ENCODE measurements at places on chromosomes 1 and 21. TPM values are rescaled to one million over a fixed set of nuclear protein-coding genes. Genes with fewer than 3 reads are reported as not detected.

- DNase-seq: no peak
These were observed 138.7 kb upstream of the SLC45A1 start for GRCh38 chr1:8179132-8179793.

GRCh38 chr1:98659879-98660278 lies 1.6 kb upstream of the SNX7 start:
- no peak for DNase-seq

CD1B gene
- total RNA-seq: not detected

DNA sequence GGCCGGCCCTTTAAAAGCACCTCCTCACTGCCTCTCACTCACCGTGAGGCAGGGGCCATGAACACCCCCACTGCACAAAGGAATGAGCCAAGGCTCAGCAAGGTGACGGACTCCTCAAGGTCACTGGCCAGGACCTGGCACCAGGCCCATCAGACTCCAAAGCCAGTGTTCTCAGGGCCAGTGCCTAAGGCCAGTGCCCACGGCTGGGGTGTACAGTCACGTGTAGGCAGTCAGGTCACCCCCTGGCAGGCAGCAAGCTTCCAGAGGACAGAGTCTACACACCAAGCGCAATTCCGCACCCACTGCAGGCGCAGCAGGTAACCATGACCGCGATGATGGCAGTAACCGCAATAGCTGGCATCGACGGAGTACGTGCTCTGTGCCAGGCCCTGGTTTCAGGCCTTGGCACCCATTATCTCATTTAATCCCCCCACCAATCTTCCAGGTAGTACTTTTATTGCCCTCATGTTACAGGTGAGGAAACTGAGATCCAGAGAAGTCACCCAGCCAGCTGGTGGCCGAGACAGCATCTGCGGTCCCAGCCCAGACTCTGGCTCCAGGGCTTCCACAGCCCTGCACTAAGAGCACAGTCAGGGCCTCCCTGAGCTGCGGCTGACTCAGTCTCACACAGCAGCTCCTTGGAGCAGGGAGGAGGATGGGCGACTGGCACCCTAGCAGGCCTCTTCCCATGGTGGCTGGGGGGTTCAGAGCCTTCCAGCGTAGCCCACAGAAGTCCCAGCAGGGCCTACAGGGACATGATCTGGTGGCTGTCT lies 27.0 kb downstream of the RAP1GAP start:
- DNase-seq: no peak

VWA5B1 gene
- not detected for total RNA-seq

DNA sequence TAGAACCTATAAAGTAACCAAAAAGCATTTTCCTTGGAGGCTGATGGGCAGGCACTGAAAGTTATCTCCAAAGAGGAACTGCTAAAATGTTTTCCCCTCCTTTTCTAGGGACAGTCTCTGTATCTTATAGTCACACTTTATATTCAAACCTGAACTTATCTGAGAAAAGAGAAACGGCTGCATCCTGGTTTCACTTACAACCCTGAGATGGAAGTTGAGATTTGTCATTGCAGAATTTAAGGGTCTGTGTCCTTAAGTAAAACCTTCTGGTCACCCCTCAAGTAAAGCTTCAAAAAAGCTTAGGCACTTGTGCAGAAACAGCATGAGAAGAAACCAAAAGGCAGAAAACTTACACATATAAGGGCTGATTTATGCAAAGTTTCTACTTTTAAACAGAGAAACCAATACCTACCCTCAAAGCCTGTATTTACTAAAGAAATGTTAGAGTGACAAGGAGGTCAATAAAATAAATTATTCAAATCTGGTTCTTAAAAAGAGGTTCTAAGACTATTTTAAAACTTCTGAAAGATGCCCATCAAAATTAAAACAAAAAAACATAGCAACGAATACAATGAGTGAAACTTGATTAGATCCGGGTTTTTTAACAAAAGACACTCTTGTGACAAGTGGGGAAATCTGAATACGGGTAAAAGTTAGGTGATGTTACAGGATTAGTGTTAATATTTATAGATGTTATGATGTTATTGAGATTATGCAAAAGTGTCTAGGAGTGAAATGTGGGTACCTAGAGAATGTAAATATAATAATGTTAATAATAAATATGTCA lies 9.9 kb downstream of the CD58 start:
- DNase-seq: no peak

DNA sequence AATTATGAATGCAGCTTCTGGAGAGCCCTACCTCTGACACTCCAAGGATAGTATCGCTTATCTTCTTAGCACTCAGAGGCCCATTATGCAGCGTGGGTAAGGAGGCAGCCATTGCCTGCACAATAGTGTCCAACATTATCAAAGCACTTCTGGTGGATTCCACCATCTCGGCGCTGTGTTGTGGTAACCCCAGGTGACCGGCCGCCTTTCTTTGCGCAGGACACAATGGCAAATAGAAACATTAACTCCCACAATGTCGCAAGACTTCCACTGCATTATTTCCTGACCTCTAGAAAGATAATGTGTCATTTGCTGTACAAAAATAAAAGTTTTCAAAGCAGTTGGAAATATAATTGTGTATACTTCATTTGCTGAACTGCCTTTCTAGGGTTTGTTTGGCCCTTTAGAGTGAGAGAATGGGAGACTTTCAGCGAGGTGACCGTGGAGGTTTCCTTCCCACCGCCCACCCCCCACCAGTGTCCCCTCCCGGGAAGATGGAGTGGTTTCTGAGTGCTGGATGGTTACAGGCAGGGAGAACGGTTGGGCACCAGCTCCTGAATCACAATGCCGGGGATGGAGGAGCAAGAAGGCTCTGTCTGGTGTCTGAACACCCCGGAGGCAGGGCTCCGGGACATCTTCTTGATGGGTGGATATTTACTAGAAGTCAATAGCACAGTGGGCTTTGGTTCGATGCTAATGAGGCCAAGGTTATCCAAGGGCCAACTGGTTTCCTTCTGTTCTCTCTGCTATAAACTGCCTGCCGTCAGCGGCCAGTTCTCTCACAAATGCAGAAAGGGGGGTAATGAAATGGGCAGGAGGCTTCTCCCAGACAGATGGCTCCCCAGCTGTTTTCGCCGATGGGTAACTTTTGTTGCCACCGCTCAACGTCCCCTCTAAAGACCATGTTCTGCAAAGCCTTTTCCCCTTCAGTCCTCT lies 215.4 kb upstream of the PROX1 start:
- no peak for DNase-seq

GRCh38 chr21:37058261-37058660 lies 14.6 kb downstream of the PIGP start:
- DNase-seq: no peak

BATF3 gene
- total RNA-seq: not detected

L1TD1 gene
- not detected for total RNA-seq

- DNase-seq: no peak
These were observed 250.0 kb upstream of the NFIA start for GRCh38 chr1:60832367-60832766.

UBASH3A gene
- not detected for total RNA-seq

DNA sequence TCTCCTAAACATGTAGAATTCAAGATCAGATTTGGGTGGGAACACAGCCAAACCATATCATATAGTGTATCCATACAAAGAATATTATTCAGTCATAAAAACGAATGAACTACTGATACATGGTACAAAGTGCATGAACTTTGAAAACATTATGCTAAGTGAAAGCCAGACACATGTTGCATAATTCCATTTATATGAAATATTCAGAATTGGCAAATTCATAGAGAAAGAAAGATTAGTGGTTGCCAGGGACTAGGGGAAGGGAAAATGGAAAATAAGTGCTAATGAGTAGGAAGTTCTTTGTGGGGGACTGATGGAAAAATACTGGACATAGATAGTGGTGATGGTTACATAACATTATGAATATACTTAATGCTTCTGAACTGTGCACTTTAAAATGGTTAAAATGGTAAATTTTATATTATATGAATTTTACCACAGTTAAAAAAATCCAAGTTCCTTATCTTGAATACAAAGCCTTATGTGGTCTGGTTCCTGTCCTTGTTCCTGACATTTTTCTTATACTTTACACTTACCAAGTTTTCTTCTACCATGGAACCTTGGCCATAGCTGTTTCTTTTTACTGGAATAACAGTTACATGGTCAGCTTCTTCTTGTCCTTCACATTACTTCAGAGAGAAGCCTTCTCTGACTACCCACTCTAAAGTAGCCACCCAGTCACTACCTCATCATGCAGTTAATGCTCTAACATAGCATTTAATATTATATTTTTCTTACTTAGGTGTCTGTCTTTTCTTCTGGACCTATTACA lies 64.0 kb downstream of the CCDC18 start:
- no peak for DNase-seq

- DNase-seq: peak; percentile 91
These were observed 1.4 kb upstream of the IRF2BP2 start for GRCh38 chr1:234611225-234611846.

GRCh38 chr1:172907834-172908326 lies 142.9 kb downstream of the TNFSF18 start:
- DNase-seq: no peak

DNA sequence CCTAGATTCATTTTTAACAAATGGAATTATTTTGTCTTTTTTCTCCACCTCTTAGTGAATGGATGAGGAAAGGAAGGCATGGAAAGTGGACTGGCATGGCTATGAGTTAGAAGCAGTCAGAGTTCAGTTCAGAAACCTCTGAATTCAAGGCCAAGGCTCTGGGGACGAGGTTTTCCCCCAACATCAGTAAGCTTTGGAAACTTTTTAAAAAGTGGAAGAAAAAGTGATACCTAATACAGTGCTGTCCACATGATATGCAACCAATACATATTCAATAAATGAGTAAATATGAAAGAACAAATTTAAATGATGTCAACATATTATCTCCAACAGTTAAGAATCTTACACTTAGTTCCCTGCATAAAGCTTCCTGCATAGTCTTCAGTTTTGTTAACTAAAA lies 204.7 kb downstream of the HLX start:
- DNase-seq: no peak

MT1HL1 gene
- total RNA-seq: not detected

- no peak for DNase-seq
These were observed 169.9 kb downstream of the BRINP2 start for GRCh38 chr1:177340601-177341067.

MNDA gene
- not detected for total RNA-seq

DNA sequence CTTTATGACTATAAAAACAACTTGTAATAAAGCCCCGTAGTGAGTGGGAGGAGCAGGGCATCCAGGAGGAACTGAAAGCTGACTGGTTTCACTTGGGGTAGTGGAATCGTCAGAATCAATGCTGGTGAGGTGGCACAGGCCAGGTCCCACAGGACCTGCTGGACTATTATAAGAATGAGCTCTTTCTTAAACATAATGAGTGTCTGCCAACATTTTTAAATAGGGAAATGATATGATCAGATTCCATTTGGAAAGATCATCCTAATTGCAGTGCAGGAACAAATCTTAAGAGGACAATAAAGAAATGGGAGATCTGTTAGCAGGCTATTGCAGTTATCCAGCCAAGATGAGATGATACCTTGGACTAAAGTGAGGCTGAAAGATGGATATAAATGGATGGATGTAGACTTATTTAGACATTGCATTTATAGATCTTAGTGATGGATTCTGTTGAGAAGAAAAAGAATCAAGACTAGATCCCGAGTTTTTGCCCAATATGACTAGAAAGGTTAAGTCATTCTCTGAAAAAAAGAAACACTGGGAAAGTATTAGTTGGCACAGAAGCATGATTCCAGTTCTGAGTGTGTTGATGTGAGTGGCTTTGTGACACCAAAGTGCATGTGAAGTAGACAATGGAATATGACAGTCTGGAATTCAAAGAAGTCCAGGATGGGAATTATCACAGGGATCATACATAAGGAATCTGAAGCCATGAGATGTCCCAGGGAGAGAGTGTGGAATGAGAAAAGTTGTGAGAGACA lies 153.3 kb upstream of the SGIP1 start:
- DNase-seq: no peak

KCNJ9 gene
- not detected for total RNA-seq

DNA sequence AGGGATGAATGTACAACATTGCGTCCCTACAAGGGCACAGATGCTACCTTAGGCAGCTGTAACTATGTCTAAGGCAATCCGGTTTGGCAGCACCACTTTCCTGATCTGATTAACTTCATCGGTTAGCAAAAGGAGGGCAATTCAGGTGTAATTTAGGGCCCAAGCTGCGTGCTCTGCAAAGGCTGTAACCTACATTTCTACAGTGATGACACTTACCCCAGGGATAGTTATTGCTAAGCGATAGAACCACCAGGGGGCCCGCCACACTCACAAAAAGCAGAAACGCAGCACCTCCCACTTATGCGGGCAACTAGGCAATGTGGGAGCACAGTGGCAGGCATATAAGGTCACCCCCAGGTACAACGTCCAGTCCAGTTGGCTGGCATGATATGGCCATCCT lies 113.5 kb downstream of the GDAP2 start:
- DNase-seq: no peak

KRTAP21-2 gene
- not detected for total RNA-seq

DNA sequence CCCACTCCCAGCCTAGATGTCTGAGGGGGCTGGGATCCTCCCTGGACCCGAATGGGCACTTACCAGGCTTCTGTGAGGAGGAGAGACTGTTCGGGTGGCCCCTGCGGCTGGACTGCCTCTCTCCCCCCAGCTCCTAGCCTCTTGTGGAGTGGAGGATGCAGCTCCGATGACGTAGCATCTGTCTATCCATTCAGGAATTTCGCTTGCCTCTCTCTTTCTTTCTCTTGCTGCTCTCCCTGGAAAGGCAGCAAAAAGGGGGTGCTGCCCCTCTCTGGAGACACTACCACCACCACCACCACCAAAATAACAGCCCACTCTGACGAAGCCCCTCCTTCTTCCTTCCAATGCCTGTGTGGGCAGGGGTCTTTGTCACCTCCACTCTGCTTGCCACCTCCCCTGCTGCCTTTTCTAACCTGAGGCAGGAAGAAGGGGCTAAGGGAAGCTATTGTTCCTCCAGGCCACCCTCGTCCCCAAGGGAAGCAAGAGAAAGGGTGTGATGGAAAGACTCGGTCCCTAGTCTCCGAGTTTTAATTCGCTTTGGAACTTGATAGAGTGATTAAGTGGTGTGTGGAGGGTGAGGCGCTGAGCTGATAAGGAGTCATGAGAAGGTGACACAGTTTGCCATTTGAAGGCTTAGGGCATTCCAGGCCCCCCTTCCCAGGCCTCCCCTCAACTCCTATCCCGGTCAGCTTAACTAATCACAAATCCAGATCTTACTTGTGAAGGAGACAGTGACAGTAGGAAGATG lies 60.5 kb downstream of the RHBG start:
- DNase-seq: no peak

GRCh38 chr1:169217636-169218035 lies 111.1 kb downstream of the ATP1B1 start:
- no peak for DNase-seq

CLIC6 gene
- total RNA-seq: not detected

ANKRD45 gene
- total RNA-seq: 0.91 TPM

GRCh38 chr1:12081648-12082396 lies 18.7 kb downstream of the TNFRSF8 start:
- DNase-seq: no peak

SKI gene
- 4.8 TPM for total RNA-seq

- peak; percentile 32 for DNase-seq
These were observed 341.0 kb upstream of the NEGR1 start for GRCh38 chr1:72623299-72623708.

- DNase-seq: peak; percentile 42
These were observed 54.2 kb downstream of the WDR64 start for GRCh38 chr1:241706257-241706656.
